Activated T-cell treated with anti-CD3 and anti-CD28 coated beads for 24 hours (primary cell): ENCODE measurements at places on chromosomes 1 and 21.

DNA sequence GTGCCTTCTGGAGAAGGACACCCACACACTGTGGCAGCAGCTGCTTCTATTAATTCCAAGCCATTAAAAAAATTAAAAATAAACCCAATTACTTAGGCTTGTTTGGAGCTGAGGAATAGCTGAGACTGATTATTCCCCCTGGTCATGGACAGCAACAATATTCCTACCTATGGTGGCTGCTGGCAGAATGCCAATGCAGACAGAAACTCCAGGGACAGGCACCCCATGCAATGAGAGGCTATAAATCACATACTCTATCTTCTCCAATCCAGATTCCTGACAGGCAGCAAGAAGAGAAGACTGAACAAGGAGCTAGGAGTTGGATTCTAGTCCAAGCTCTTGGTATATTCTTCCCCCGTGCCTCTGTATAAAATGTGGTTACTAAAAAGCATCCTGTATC, 275.4 kb upstream of the BEND5 start:
- no peak for DNase-seq

- no peak for DNase-seq
Observed at GRCh38 chr1:33358114-33358794, 37.4 kb upstream of the A3GALT2 start.

DNA sequence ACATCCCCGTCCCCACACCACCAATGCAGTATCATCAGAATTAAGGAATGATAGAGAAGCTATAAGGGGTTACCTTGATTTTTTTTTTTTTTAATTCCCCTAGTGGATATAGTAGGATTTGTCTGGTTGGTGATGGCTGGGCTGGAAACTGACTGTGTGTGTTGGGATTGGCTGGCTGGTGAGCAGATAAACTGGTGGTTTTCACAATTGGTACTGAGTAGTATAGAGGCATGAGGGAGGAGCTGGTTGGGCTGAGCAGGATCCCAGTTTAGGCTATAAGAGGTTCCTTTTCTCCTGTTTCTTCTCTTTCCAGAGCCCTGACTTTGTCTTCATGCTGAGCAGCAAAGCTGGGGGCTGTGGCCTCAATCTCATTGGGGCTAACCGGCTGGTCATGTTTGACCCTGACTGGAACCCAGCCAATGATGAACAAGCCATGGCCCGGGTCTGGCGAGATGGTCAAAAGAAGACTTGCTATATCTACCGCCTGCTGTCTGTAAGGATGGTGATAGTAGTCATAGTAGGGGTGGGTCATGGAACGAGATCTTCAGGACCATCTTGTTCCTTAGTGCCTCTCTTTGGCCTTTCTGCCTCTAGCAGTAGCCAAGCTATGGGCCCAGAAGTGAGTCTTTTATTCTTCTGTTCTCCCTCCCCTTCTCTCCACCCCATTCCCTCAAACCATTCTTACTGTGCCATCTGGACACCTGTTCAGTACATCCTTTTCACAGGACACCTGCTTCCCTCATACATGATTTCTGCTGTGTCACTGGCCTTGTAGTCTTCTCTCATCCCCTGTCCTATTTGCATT, 26.9 kb downstream of the RAD54L start:
- no peak for DNase-seq

DNA sequence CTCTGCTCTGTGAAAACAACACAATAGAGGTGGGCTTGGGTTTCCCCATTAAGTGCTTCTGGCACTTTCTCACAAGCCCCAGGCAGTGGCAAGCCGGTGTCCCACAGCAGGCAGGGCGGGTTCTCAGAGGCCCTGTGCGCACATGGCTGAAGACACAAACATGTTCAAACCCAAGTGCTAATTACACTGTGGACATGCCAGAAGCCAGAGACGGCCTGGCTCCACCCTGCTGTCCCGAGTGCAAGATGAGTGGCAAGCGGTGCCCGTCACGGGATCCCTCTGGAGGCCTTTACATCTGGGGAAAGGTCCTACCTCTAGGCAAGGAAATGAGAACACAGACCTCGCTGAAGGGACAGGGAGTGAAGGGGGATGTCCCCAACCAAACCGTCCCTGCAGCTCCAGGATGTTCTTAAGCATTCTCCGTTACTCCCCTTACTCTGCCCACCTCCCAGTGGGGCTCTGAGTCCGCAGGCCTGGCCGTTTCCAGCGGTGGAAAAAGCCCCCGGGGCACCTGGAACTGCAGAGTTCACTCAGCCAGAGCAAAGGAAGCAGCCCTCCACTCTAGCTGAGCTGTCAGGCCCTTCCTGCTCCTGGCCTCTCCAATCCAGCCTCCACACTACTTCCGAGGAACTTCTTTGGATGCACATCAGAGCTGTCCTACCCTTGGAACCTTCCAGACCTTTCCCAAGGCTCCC, 57.4 kb downstream of the SLC66A1 start:
- no peak for DNase-seq

GRCh38 chr1:84442256-84442655, 36.8 kb upstream of the RPF1 start:
- no peak for DNase-seq

- no peak for DNase-seq
Observed at GRCh38 chr1:97875996-97876395, 44.8 kb downstream of the DPYD start.

- no peak for DNase-seq
Observed at GRCh38 chr1:239647045-239647444, 260.7 kb downstream of the CHRM3 start.

GRCh38 chr1:183783342-183783741, 21.6 kb upstream of the RGL1 start:
- DNase-seq, result no peak

DNA sequence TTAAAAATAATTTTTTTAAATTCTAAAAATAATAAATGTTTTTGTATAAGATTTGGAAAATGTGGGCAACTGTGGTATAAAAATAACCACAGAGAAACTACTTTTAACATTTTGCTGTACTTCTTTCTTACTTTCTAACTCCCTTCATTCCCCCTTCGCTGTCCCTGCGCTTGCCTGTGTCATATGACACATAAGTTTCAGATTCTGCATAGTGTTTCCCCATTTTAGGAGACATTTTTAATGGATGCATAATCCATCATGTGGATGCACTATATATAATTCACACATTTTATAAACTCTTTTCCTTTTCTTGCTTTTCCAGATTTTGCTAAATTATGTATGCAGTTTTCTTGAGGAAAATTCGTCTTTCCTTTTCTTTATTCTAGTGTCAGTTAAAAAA, 16.3 kb downstream of the ATG4C start:
- no peak for DNase-seq

DNA sequence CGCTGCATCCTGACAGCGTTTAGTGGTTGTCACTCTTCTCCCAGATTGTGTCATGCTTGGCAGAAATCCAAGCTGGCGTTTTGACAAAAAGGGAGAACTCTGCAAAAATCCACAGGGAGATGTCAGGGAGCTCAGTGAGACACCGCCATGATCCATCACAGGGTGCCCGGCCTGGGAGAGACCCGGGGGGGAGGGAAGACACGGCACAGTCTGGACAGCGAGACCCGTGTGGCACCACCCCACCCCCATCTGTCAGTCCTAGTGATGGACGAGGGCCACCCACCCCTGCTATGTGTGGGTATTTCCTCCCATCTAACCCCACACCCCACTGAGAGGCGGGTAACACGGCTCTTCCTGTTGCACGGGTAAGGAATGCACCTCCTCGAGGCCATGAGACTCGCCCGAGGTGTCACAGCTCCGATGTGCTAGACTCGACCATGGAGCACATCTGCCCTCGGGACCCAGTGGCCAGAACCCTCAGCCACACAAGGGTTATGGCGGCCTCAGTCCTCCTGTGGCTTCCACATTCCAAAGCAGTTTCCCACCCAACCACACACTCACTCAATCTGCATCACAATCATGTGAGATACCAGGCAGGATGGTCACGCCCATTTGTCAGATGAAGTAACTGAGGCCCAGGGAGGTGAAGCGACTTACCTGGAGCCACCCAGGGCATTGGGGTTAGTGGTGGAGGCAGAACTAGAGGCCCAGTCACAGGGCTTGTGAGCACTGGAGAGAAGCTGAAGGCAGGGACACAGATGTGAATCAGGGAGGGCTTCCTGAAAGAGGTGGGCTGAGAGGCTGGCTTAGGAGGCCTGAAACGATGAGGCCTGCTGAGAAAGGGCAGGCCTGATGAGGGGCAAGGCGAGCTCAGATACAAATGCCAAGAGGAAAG, 688.5 kb downstream of the MATN1 start:
- DNase-seq, result no peak

- no peak for DNase-seq
Observed at GRCh38 chr1:24108334-24109165, 3.4 kb downstream of the MYOM3 start.

DNA sequence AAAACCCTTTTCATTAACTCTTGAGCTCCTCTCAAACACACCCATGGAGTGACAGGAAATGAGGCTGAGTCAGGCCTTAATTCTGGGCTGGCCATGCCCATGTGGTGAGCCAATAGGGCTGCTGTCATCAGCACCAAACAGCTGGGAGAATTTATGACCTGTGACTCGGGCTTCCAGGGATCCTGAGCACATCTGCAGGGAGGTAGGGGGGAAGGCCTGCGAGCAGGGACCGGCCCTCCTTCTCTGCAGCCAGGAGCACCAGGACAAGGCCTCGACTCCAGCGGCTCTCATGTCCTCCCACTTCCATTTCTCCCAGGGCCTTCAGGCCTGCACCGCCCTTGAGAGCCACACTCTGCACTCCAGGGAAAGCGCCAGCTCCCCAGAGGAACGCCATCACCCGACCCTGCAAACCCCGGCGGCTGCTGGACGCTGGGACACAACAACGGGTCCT, 14.6 kb downstream of the RIPK4 start:
- DNase-seq, result no peak

- no peak for DNase-seq
Observed at GRCh38 chr1:89552471-89553081, 27.9 kb downstream of the LRRC8B start.

- no peak for DNase-seq
Observed at GRCh38 chr1:64980745-64981600, 14.6 kb upstream of the JAK1 start.

DNA sequence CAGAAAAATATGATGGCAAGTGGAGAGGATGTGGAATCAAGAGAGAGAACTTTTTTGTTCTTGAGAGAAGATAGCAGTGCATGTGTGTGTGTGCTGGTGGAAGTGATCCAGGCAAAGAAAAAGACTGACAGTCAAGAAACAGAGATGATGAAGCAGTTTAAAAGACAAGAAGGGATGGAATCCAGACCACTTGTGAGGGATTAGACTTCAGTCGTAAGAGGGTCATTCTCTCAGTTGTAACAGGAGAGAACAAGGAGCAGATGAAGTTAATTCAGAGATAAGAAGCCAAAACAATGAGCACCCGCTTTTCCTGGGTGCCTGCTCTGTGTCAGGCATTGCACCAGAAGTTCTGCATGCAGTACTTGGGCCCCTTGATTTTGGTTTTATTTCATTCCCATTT, 76.6 kb downstream of the RNF220 start:
- no peak for DNase-seq

GRCh38 chr1:36342426-36343185, 19.2 kb upstream of the EVA1B start:
- DNase-seq, result no peak

DNA sequence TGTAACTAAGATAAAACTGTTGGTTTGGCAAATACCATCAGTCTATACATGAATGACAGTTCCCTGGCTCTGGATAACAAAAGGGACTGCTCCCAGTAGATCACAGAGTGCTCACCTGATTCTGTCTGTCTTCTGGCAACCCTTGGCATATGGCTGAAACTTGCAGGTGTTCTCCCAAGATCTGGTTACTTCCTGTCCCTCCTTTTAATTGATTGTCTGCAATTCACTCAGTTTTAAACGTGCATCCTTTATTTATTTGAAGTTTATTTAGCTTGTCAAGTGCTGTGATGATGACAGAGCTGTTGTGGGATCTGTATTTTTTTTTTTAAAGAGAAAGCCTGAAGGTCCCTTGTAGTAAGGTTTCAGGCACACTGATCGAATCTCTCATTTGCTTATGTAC, 3.4 kb downstream of the KCNA3 start:
- DNase-seq, result no peak

- DNase-seq, result no peak
Observed at GRCh38 chr1:193211539-193211938, 25.1 kb upstream of the B3GALT2 start.

- DNase-seq, result peak; percentile 26
Observed at GRCh38 chr1:101198842-101199636, 37.8 kb upstream of the S1PR1 start.

GRCh38 chr1:119133987-119134386, 6.5 kb downstream of the WARS2 start:
- DNase-seq, result no peak

GRCh38 chr1:175536921-175537320, 206.5 kb downstream of the TNR start:
- no peak for DNase-seq

- peak; percentile 1 for DNase-seq
Observed at GRCh38 chr1:226549094-226549936, 751 bp downstream of the STUM start.

DNA sequence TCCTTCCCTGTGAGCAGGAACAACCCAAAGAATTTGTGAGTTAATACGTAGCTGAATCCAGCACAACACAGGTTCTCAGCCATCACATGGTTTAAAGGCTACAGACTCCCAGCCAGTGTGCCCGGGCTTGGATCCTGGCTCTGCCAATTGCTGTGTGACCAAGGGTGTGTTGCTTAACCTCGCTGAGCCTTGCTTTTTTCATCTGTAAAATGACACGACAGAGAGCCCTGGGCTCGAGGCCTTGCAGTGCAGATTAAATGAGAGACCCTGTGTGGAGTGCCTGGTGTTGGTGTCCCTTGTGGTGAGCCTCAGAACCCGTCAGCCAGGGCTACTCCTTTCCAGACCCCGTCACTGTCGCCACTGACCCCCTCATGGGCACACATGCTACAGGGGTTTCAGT, 39.4 kb downstream of the CHAF1B start:
- DNase-seq, result no peak

- DNase-seq, result no peak
Observed at GRCh38 chr1:177333936-177334595, 163.3 kb downstream of the BRINP2 start.

DNA sequence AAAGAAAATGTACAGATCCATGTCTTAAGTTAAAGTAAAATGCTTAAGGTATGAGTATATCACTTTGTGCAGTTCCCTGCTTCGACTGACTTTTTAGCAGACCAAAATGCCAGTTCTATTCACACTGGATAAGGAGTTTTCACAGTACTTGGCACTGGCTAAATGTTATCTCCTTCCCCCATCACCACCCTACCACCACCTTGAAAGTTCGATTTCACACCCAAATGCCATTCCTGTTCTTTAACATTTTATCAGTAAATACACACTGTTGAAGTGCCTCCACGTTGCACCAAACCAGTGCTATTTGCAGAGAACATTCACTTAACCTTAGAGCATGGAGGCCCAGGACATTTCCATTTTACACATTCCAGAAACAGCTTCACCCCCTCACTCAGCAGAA, 100.0 kb downstream of the URB2 start:
- no peak for DNase-seq

GRCh38 chr1:109161858-109162606, 48.1 kb downstream of the ELAPOR1 start:
- DNase-seq, result peak; percentile 7

- no peak for DNase-seq
Observed at GRCh38 chr21:36218691-36219090, 62.1 kb downstream of the DOP1B start.

GRCh38 chr1:201504799-201505502, 2.0 kb downstream of the CSRP1 start:
- DNase-seq, result no peak

- no peak for DNase-seq
Observed at GRCh38 chr1:13929313-13929712, 229.3 kb downstream of the PRDM2 start.

- DNase-seq, result no peak
Observed at GRCh38 chr1:207763972-207764371, 12.1 kb downstream of the CD46 start.
